ENCODE measurements at places on chromosomes 7 and 10.

DNA sequence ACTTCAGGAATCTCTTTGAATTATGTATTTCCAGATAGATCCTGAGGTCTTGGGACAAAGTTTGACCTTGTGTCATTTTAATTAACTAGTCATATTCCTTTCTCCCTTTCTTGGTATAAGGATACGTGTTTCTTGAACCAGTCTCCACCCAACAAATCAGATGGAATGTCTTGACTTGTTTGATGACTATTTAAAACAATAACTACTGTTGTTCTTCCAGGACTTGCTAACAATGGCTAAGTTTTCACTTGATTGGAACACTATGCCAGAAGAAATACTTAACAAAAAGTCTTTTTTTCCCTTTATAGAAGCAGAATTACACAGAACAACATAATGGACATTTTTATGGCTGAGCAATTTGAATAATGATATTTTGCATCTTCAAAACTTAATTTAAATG is 43.0 kb upstream of the WIPF3 start:
- DNase-seq = no peak

GRCh38 chr7:111057066-111057465 is 33.9 kb upstream of the LRRN3 start:
- DNase-seq = no peak

- no peak for DNase-seq
Observed at GRCh38 chr7:18607025-18607424, 111.5 kb downstream of the HDAC9 start.

- no peak for DNase-seq
Observed at GRCh38 chr10:70733051-70733450, 52.1 kb downstream of the TBATA start.

- DNase-seq = no peak
Observed at GRCh38 chr10:72525689-72526088, 100.2 kb downstream of the MICU1 start.

DNA sequence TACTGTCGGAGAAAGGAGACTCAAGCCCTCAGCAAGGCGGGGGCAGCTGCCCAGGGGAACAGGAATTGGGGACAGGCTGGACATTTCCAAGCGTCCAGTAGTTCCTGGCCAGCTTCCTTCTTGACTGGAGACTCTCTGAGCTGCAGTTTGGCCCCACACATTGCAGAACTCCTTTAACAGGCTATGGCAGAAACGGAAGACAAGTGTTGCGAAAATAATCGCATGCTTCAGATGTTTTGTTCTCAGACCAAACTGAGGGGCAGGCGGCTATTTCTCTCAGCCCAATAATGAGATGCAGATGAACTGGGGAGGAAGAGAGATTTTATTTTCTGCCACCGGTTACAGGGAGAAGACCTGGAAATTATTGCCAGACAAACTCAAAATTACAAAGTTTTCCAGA is 88.0 kb upstream of the PFKP start:
- DNase-seq = no peak

GRCh38 chr7:32030904-32031692 is 39.1 kb downstream of the PDE1C start:
- no peak for DNase-seq

- no peak for DNase-seq
Observed at GRCh38 chr10:76864922-76865321, 772.7 kb downstream of the KCNMA1 start.

DNA sequence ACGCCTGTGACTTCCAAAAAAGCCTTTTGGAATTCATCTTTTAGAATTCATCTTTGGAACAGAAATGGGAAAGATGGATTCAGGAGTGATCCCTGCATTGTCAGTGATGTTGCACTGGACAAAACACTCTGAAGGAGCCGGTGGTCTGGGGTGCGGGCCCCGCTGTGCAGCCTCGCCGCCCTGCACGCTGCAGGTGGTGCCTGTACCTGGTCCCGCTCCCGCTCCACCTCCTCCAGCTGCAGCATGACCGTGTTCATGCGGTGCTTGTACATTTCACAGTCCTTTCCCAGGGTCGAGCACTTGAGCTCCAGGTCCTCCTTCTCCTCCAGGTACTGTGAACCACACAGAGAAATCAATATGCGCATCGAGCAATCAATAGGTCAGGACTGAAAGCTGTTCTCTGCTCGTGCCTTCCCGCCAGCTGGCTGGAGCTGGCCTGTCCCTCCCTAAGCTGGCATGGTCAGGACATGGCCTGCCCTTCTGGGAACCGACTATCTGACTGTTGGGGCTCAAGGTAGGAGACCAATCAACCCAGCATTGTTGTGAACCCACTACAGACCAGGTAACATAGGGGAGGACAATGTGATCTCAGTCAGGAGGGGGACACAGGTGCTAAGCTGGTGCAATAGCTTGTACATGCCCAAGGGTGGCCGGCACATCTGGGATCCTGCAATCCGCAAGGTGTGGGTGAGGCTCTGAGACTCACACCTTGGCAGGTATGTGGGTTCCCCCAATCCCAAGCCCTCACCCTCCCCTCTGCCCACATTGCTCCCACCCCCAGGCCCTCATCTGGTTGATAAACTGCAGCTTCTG is 93.8 kb upstream of the GNA12 start:
- DNase-seq = no peak
